ENCODE measurements at places on chromosomes 6 and 20.

DNA sequence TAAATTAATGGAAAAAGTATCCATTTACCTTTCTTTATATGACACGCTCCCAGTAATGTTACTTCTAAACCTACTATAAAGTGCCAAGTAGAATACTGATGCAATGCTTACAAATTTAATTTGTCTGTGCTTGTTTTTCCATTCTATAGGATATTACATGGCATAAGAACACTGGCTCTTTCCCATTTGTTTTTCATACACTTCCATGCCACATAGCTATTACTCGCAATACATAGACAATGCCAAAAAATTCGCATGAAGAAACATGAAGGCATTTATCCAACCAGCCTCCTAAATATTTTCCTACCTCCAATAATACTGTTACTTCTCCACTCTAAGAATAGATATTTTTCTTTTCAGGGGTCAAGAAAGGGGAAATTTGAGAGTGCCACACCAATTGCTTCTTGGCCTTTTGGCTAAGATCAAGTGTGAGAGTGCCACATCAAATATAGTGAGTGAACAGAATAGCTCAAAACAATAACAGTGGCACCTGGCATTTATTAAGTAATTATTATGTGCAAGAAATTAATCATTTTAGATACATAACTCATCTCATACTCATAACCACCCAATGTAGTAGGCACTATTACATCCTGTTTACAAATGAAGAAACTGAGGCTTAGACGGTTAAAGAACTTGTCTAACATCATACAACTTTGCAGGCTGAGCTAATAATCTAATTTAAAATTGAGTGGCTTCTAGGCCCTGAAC lies 845 bp upstream of the DST start:
- DNase-seq, result no peak

DNA sequence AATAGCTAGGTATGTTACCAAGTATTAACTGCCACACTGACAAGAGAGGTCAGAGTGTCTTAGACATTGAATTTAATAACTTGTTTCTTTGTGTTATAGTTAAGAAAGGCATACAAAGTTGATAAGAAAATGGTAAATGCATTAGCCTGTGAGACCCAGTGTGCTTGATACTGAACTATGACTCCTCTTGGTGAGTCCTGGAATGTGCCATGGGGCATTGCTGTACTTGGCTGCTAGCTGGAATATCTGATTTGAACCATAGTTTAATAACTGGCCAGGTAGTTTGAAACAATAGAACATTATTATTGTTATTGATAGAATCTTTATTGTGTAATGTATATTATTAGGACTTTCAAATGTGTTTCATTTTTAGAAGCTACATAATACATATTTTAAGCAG lies 70.0 kb downstream of the ZFAND3 start:
- no peak for DNase-seq

GRCh38 chr6:36593569-36594028 lies 563 bp upstream of the SRSF3 start:
- DNase-seq, result peak; percentile 90

DNA sequence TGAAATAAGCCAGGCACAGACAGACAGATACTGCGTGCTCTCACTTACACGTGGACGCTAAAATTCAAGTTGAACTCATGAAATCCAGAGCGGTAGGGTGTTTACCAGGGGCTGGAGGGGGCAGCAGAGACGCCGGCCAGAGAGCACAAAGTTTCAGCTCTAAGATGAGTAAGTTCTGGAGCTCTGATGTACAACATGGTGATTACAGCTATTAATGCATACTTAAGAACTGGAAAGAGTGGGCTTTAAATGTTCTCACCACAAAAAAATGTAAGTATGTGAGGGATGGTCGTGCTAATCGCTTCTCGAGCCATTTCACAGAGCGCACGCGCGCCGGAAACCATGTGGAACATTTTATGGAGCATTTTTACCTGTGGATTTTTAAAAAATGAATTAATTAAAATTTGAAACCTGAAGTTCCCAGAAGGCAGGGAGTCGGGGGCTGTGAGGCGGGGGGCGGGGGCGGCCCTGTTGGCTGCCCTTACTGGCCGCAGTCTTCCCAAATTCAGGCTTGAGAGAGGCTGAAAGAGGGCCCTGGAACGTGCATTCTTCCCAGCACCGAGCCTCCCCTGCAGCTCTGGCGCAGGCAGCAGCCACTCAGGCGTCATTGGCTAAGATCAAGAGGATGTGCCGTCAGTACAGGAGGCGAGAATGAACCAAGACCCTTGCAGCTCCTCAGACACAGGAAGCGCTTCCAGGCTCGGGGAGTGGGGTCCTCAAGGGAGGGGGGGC lies 8.5 kb upstream of the SLCO4A1 start:
- DNase-seq, result no peak

DNA sequence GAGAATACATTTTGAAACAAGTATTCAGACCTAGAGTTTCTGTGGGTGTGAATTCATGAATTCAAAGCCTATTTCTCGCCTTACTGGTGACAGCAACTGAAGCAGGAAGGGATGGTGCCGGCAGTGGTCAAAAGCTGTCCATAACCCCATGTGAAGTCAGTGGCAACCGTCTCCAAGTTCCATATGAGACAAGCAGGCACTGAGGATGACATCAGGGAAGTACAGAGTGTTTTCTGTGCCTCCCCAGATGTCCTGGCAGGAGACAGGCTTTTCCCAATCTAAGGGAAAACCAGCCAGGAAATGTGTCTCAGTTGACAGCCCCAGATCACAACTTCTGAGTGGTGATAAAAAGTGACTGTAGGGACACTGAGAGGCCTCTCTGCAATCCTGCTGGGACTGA lies 66.6 kb downstream of the HIVEP2 start:
- DNase-seq, result no peak

GRCh38 chr6:31308845-31309175 lies 36.9 kb upstream of the HLA-C start:
- no peak for DNase-seq

- DNase-seq, result no peak
These were observed 115.5 kb downstream of the RFX6 start for GRCh38 chr6:116992546-116992945.

GRCh38 chr6:124433387-124434160 lies 528.7 kb upstream of the RNF217 start:
- peak; percentile 43 for DNase-seq

DNA sequence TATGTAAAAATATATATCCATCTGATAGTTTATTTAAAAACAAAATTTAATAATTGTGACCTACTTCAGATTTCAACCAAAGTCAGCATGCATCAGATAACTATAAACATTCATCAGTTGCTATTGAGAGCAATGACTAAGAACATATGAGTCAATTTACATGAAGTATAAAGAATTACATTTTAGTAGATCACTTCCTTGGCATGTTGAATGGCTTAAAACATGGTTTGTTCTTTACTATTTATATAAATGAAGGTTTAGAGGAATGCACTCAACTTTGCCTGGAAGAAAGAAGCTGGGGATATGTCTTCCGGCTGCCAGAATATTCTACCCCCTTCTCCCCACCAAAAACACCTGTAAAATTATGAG lies 6.4 kb upstream of the FAM217A start:
- DNase-seq, result no peak

- no peak for DNase-seq
These were observed 25.2 kb downstream of the MED23 start for GRCh38 chr6:131602781-131603312.

- DNase-seq, result no peak
These were observed 166.2 kb upstream of the CHD6 start for GRCh38 chr20:41784209-41784958.

DNA sequence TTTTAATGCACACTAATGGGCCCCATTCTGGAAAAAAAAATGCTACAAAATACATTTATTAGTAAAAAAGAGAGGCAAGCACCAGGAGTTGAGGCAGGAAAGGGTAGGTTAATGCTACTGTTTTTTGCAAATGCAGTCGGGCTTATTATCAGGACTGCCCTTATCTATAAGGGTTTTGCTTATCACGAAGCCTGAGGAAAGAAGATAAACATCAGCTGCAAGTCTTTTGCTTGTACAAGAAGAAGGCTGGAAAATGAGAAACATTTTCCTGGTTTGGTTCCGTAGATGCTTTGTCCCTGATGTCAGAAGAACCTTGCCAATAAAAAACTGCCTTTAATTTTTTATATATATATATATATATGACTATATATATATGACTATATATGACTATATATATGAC lies 189.3 kb upstream of the VGLL2 start:
- DNase-seq, result no peak

GRCh38 chr6:93789532-93789931 lies 370.2 kb upstream of the EPHA7 start:
- DNase-seq, result no peak

DNA sequence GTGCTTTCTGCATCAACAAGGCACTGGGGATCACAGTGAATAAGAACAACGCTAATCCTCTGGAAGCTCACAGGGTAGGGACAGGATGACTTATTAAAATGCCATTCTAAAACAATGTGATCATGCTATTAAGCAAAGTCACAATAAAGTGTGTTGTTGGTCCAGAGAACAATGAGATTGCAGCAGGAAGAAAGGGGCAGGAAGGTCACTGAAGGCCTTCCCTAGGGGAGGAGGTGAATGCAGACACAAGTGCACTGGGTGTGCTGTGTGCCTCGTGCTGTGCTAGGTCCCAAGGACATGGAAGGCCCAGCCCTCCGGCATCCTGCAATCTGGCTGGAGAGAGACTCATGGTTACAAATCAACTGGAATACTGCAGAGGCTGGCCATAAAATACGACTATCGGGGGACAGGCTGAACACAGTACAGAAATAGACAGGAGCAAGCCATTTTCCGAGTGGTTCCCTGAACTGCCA lies 55.7 kb downstream of the LYRM4 start:
- DNase-seq, result no peak

GRCh38 chr6:22366214-22366613 lies 69.4 kb upstream of the PRL start:
- no peak for DNase-seq

DNA sequence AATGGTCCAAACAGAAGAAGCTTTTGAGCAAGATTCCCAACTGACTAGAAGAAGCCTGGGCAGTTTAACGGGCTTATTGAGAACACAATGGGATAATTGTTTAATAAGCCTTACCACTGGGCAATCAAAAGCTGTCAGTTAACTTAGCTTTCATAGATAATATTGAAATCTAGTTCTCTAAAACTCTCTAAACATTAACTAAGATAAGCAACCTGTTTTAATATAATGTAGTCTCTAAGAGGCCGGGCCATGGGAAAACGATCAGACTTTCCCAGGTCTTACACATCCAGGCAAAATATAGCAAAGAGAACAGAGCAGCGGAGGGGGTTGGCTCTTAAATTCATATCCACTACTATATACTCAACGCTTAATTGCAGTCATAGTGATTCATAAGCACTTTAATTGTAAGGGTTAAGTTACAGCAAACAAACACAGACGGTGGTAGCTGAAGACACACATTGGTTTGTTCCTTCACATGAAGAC lies 128.0 kb upstream of the FAM83B start:
- no peak for DNase-seq

DNA sequence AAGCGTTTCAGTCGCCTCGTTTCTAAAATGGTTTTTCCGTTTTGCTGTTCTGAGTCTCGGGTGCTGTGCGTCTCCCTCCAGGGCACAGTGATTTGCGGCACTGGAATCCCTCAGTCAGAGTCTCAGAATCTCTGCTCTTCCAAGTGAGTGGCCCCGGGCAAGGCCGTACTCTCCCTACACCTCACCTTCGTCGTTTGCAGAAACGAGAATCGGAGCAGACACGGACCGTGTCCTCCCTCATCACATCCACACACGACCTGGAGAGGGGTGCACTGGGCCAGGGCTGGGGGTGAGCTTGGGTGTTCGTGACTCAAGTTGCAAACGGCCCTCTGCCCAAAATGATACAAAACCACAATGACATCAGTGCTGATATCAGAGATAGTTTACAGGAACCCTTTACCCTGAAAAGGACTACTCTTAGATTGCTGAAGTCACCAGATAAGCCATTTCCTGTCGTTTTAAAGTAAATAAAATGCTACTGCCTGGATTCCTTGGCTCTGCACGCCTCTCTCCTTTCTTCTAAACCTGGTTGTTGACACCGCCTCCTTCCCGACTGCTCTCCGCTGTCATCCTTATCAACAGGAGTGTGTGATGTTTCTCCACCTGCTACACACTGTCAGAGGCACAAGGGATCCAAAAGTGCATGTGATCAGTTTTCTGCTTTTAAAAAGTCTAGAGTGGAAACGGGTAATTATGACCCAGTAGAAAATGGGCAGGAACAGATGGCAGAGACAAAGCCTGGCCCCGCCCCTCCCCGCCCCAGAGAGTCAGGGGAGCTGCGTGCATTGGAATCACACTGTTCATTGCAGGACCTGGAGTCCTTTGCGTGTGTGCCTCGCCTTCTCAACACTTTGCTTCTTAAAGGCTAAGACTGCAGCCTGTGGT lies 38.4 kb downstream of the KIF25 start:
- peak; percentile 73 for DNase-seq

- DNase-seq, result no peak
These were observed 43.7 kb upstream of the EYA2 start for GRCh38 chr20:46850896-46851295.

GRCh38 chr6:33114406-33114805 lies 38.6 kb downstream of the HLA-DPB1 start:
- DNase-seq, result no peak

DNA sequence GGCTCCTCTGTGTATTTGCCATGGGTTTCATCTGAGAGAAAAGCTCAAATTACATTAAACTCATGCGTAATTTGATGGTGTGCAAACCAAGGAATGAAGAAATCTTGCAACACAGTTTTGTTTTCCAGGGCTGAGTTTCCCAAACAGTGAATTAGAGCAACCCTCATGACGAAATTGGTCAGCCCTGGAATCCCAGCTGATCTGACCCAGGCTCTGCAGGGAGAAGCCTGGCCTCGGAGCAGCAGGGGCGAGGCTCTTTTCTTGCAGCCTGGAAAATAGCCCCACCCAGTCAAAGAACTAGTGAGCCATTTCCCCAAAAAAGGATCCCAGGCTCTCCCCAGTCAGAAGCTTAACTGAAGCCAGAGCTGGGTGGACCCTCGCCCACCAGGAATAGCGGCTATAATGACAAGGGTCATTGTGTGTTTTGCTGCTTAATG lies 107.3 kb upstream of the SNX9 start:
- no peak for DNase-seq

- DNase-seq, result peak; percentile 74
These were observed 181.2 kb upstream of the SHLD1 start for GRCh38 chr20:5569021-5569420.

GRCh38 chr6:68651011-68651985 lies 16.2 kb downstream of the ADGRB3 start:
- no peak for DNase-seq

GRCh38 chr6:41571021-41571780 lies 25.0 kb downstream of the FOXP4 start:
- no peak for DNase-seq

GRCh38 chr20:43922614-43923013 lies 8.0 kb downstream of the TOX2 start:
- no peak for DNase-seq

- no peak for DNase-seq
These were observed 103.6 kb downstream of the JPH2 start for GRCh38 chr20:44083220-44083933.

DNA sequence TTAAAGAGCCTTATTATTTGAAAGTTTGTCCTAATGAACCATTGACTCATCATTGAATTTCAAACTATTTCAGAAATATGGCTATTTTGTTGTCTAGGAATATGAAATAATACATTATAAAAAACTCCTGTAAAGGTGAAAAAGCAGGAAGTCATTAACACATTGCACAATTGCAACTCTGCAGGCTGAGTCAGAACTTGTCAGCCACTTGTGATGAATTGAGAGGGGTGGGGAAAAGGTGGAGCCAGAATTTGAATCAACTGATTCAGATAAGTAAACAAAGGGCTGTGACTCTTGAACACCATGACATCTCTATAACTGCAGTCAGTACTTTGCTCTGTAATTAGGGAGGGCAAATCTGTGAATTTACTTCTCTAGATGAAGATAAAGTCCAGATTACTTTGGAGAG lies 6.0 kb downstream of the C6orf141 start:
- DNase-seq, result peak; percentile 94

- no peak for DNase-seq
These were observed 95.2 kb downstream of the PDE7B start for GRCh38 chr6:135946674-135947073.

All from DMS53 (cell line).